ENCODE measurements at places on chromosomes 5 and 9. TPM values are rescaled to one million over a fixed set of nuclear protein-coding genes. Genes with fewer than 3 reads are reported as not detected.

DNA sequence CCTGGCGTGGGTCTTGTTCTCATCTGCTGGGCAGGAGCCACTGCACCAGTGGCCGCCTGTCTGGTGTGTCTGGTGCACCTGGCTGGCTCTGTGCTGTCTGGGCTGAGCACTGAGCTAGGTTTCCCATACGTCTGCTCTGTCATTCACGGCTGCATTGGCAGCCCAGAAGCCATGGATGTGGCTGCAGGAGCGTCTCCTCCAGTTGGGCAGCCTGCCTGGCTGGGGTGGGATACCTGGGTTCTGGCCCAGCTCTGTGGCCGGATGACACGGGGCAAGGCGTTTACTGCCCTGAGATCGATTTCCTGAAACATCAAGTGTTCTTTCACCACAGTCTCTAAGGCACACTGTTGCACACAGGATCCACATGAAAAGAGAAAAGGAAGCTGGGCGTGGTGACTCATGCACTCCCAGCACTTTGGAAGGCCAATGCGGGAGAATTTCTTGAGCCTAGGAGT lies 25.5 kb upstream of the SLC25A51 start:
- DNase-seq = no peak

DNA sequence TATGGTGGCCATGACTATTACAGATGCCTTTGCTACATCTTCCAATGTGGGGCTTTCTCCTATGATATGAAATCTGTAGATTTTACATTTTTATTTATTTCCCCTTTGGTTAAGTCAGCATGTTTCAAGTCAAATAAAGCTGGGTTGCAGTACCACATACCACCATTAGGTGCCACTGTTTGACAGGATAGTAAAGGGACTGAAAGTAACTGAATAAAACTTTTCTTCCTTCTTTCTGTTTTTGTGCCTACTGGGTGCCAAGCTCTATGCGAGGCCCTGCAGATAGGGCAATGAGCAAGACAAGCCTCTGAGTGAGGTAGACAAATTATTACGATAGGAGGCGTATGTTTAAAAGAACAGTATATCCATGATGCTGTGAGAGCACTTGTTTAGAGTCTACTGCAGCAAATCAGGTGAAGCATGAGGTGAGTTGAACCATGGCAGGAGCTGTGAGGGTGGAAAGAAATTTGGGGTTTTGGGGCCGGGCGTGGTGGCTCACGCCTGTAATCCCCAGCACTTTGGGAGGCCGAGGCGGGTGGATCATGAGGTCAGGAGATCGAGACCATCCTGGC lies 64.8 kb downstream of the GDNF start:
- DNase-seq = no peak

DNA sequence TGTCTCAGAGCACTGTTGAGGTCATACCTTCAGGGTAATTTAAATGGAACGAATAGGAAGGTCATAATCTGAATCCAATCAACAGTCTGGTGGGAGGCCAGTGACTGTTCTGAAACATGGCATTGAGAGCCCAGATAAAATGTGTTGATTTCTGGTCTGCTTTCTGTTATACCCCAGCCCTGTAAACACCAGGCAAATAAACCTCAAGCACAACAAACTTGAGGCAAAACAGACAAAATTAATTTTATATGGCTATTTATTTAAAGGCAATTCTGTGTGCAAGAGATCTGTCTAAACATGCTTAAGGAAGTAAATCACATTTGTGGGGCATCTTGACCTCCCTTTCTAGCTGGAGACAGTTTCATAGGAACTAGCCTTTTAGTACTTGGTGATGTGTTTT lies 140.9 kb upstream of the SPEF2 start:
- DNase-seq = no peak

- DNase-seq = no peak
Measured at GRCh38 chr9:95007226-95007869, 280.8 kb downstream of the AOPEP start.

- no peak for DNase-seq
Measured at GRCh38 chr5:21391506-21391905, 1403.5 kb upstream of the CDH18 start.

- no peak for DNase-seq
Measured at GRCh38 chr9:131056781-131057506, 39.4 kb upstream of the AIF1L start.

GRCh38 chr5:100186181-100186580 lies 349.0 kb upstream of the FAM174A start:
- no peak for DNase-seq

DNA sequence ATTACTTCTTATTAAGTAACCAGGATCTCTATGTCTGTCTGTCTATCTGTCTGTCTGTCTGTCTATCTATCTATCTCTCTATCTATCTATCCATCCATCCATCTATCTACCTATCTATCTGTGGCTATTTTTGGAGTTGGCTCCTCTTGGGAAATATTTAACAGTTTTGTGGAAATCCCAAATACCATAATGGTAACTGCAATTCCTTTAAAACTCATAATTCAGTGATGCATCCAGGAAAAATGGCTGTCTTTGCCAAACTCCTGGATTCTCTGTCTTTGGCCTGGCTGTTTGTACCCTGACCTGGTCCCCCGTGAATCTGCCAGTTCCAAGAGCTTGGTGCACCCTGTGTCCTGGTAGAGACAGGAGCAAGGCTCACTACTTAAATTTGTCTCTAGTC lies 197.0 kb downstream of the PCSK1 start:
- DNase-seq = no peak

DNA sequence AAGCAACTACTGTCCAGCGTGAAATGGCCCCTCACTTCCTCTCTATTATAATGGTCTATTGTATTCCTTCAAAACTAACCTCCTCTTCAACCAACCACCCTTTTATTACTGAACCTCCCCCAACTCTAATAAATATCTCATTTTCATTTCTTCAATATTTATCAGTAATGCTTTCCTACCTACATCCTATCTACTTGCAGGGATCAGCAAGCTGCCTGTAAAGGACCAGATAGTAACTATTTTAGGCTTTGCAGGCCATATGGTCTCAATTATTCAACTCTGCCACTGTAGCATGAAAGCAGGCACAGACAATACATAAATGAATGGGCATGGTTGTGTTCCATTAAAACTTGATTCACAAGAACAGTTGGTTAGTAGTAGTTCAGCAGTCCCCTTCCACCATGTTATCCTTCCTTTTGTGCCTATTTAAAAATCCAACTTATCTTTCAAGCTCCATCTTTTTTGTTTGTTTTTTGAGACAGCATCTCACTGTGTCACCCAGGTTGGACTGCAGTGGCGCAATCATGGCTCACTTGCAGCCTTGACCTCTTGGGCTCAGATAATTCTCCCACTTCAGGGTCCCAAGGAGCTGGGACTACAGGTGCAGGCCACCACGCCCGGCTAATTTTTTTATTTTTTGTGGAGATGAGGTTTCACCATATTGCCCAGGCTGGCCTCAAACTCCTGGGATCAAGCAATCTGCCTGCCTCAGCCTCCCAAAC lies 45.8 kb downstream of the PCDHGC5 start:
- no peak for DNase-seq

DNA sequence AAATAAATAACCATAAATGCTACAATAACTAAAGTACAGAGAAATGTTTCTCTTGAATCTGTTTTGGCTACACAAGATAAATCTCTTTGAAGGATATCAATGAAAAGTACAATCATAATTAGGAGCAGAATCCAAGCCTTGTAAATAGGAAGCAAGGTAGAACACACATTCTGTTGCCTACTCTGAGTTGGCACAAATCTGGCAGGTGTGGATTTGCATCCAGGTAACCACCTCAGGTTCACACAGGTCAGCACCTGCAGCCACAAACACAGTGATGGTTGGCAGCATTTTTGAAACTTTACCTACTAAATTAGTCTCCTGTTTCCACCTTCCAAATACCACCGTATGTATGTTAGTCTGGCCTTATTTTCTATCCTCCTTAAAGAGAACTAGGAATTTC lies 105.3 kb upstream of the PIK3R1 start:
- DNase-seq = no peak

DNA sequence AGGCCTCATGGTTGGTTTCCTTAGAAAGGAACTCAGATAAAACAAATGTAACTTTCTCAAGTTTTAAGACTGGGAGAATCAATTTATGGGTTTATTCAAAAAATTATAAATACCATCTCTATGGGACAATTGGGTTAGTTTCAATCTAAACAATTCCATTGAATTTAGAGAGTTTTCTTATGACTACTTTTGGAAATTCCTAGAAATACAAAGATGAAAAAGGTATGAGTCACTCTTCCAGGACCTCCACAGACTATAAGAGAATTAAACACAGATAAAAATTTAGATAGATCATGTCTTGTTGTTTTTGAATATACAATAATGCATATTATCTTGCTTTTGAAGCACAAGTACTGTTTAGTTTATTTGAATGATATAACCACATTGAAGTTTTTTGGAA lies 188.7 kb downstream of the CHSY3 start:
- DNase-seq = no peak

Gene ZNF883
- polyA plus RNA-seq = 1.1 TPM

Gene NRARP
- not detected for polyA plus RNA-seq

Gene RFESD
- 0.98 TPM for polyA plus RNA-seq

Gene ALG2
- 32.4 TPM for polyA plus RNA-seq

Gene G3BP1
- 148 TPM for polyA plus RNA-seq

Gene PTGR1
- polyA plus RNA-seq = 0.34 TPM

Gene EMB
- 164 TPM for polyA plus RNA-seq

Gene SPATA31A3
- polyA plus RNA-seq = not detected

Gene TLX3
- not detected for polyA plus RNA-seq

Data from immature natural killer cell (primary cell).